ENCODE measurements at places on chromosomes 3 and 15. TPM values are rescaled to one million over a fixed set of nuclear protein-coding genes. Genes with fewer than 3 reads are reported as not detected.

GRCh38 chr3:15783361-15783969, 14.3 kb downstream of the ANKRD28 start:
- DNase-seq: no peak

GRCh38 chr3:140186421-140186920, 251.5 kb downstream of the CLSTN2 start:
- DNase-seq: peak; percentile 25

DNA sequence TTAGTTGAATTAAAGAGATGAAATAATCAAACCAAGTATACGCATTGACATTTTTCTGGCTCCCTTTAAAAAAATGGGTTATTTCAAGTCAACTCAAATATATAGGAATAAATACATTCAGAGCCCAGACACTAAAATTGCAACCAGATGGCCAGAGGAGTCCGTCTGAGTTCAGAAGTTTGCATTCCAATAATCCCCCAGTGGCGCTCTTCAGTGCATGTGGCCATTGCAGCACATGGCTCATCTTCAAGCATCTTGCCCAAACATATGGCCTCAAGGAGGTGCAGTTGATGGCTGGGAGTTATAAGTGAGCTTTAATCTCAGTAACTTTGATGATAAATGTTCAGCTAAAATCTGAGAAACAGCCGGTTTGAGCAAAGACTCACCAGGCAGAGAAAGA, 295.8 kb upstream of the LRRN1 start:
- DNase-seq: no peak

ACAN gene
- 0.67 TPM for total RNA-seq

CADM2 gene
- total RNA-seq: 0.15 TPM

DNA sequence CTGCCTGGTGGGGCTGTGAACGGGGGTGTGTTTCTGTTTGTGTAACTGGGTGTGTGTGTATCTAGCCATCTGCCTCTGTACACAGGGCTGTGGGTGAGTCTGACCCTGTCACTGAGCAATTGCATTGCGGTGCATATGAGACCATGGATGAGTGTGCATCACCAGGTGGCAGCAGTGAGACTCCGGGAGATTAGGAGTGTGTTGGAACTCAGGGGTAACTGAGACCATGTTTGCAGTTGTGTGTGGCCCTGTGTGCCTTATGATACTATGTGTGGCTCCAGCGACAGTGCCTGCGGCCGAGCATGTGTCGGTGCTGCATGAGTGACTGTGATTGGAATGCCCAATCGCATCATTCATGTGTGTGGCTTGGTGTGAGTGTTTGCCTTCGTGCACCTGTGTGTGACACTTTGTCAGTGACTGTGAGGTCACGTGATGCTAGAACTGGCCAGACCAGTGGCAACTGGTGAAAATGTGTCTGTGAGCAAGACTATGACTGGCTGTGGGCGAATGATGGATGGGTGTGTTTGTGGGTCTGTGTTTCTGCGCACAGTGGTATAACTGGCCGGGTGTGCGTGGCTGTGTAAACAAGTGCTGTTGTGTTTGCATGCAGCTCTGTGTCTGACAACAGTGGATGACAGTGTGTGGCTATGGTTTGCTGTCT, 14.0 kb downstream of the VILL start:
- DNase-seq: peak; percentile 77

- DNase-seq: no peak
Measured at GRCh38 chr15:89857673-89858072, 36.1 kb downstream of the AP3S2 start.

- peak; percentile 87 for DNase-seq
Measured at GRCh38 chr3:127628788-127629466, at the start of gene PODXL2. PODXL2 (plus strand) TSS chr3:127629185; CDS start chr3:127629220, 35 bp downstream.

ITIH1 gene
- not detected for total RNA-seq

ZNF660 gene
- total RNA-seq: 7.1 TPM

- DNase-seq: no peak
Measured at GRCh38 chr15:84750583-84751092, 2.2 kb downstream of the ZNF592 start.

HTR3E gene
- not detected for total RNA-seq

All from cardiac muscle cell (in vitro differentiated cells and primary cell).